ENCODE measurements at places on chromosomes 2 and 18.

- no peak for DNase-seq
Observed at GRCh38 chr2:107543793-107544192, 282.9 kb upstream of the RGPD4 start.

DNA sequence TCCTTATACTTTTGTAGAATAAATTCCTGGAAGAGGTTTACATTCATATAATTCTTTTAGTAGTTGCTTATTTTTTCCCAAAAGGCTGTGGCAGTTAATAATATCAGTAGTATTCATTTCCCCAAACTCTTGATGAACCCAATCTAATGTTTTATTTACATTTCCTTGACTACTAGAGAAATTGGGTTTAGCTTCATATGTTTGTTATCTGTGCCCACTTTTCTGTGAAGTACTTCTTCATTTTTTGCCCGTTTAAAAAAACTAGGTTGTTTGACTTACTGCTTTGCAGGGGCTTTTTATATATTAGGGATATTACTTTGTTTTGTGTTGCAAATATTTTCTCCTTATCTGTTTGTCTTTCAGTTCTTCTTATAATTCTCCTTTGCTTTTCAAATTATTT is 17.2 kb downstream of the RALB start:
- DNase-seq: no peak

- no peak for DNase-seq
Observed at GRCh38 chr18:3498698-3499471, 48.9 kb downstream of the TGIF1 start.

DNA sequence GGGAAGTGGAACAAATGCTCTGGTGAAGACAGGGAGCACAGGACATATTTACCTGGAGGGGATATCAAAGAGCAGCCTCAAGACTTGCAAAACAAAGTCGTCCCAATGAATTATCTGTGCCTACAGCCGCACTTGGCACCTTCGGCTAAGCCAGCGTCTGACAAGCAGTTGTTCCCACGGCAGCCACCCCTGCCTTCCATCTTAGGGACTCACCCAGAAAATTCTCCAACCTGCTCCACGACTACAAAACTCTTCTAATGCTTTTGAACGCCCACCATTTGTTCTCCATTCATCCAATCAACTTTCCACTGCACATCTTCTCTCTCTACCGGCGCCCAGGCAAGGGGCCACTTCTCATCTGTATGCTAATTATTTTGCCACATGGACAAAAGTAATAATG is 7.0 kb downstream of the MYT1L start:
- DNase-seq: no peak

DNA sequence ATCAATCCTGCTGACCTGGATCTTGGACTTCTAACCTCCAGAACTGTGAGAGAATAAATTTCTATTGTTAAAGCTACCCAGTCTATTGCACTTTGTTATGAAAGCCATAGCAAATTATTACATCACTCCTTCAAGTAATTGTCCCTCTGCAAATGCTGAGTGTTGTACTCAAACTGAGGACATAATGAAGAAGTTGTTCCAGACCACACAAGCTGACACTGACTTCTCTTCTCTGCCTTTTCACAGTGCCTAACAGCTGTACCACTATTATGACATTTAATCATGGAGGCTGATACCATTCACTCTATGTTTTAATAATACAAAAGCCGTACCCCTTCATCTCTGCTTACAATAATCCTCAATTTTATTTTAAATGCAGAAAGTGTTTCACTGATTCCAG is 424.1 kb upstream of the PIK3C3 start:
- no peak for DNase-seq

GRCh38 chr2:64093341-64093740 is 50.9 kb downstream of the PELI1 start:
- DNase-seq: no peak

DNA sequence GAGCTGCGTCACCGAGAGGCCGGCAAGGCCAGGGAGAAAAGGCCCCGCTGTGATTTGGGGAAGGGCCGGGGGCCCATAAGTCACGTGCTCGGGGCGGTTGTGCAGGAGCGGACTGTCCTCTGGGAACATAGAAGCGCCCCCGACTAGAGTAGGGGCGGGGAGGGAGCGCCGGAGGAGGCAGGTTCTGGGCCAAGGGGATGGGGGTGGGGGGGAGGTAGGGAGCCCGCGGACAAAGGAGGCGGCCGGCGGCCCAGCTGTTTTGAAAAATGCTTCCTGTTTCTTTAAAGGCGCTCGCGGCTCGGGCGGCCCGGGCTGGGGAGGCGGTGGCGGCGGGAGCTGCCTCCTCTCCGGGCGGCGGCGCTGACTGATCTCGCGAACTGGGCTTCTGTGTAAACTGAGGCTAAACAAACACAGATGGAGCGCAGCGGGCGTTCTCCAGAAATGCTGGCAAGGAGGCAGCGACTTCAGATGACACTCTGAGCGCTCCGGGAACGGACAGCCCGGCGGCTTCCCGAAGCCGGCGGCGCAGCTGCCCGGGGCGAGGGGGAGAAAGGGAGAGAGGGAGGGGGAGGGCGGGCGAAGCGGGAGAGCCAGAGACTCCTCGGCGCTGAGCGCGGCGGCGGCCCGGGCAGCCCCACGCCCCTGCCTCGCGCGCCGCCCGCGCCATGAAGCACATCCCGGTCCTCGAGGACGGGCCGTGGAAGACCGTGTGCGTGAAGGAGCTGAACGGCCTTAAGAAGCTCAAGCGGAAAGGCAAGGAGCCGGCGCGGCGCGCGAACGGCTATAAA is at the start of gene ATOH8:
TSS of gene ATOH8 (plus strand) at position 467 of the 788 bp plus-strand sequence. CDS start at position 666, 199 bp downstream.
- DNase-seq: no peak

- DNase-seq: no peak
Observed at GRCh38 chr2:214575030-214575429, 164.2 kb downstream of the VWC2L start.

DNA sequence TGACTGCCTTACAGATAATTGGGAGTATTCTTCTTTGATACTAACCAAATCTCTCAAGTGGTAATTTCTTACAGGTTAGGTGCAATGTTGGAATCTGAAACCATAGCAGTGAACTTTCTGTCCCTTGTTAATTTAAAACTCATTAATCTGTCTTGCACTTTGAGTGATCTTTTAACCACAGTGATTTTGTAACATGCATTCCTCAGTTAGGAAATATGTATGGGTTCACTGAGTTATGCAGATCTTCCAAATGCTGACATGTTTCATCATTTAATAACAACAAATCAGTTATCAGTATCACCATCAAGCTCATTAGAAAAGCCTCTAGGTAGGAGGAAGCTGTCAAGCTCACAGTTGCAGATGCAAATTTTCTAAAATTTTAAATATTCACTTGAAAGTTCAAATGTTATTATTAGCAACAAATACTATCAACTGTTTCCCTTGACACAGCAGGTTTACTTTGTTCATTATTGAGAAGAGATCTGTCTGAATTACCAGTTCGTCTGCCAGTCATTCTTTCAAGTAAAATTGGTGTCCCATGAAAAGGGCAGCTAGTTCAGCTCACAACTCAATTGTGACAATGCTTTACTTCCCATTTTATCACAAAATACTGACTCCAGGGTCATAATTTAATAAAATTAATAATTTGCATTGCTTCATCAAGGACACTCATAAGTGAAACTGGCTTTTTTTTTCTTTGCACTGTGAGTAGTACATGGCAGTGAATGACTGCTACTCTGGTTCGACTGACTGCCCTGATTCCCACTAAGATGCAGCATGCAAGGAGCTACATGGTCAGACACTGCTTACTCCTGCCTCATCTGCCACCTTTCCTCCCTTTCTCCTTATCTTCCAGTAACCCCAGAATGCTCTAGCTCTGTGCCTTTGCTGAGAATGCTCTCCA is 31.6 kb downstream of the SUCLG1 start:
- no peak for DNase-seq
